ENCODE measurements at places on chromosomes 1 and 21.

DNA sequence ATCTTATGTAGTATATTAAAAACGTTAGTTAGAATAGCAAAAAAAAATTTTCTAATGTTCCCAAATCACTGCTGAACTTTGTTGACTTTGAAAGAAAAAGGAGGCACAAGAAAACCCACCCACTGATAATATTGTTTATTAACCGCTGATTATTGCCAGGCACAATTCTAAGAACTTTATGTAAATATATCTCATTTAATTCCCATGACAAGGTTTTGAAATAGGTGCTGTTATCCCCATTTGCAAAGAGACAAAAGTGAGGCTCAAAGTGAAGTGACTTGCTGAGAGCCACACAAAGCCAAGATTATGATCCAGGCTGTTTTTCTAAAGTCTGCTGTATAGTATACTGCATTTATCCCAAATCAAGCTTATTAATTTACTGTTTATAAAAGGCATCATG, 56.4 kb downstream of the SASS6 start:
- no peak for DNase-seq

DNA sequence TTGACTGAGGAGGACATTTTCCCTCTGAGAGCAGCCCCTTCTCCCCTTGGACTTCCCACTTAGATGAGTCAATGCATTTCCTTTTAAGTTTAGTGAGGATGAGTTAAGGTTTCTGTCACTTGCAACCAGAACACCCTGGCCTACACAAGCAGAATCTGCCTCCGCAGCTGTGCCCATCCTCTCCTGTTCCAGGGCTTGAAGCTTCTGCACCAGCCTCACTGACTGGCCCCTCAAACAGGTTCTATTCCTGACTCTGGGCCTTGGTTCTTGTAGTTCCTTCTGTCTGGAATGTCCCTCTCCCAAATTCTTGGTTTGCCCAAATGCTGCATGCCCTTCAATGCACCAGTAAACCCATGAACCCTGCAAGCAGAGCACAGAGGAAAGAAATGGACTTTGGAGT, 394.4 kb downstream of the PTPRU start:
- no peak for DNase-seq

DNA sequence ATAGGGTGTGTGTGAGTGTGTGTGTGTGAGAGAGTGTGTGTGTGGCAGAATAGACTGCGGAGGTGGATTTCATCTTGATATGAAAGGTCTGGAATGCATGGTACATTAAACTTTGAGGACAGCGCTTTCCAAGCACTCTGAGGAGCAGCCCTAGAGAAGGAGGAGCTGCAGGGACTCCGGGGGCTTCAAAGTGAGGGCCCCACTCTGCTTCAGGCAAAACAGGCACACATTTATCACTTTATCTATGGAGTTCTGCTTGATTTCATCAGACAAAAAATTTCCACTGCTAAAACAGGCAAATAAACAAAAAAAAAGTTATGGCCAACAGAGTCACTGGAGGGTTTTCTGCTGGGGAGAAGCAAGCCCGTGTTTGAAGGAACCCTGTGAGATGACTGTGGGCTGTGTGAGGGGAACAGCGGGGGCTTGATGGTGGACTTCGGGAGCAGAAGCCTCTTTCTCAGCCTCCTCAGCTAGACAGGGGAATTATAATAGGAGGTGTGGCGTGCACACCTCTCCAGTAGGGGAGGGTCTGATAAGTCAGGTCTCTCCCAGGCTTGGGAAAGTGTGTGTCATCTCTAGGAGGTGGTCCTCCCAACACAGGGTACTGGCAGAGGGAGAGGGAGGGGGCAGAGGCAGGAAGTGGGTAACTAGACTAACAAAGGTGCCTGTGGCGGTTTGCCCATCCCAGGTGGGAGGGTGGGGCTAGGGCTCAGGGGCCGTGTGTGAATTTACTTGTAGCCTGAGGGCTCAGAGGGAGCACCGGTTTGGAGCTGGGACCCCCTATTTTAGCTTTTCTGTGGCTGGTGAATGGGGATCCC, 18.3 kb upstream of the HDAC1 start:
- no peak for DNase-seq

DNA sequence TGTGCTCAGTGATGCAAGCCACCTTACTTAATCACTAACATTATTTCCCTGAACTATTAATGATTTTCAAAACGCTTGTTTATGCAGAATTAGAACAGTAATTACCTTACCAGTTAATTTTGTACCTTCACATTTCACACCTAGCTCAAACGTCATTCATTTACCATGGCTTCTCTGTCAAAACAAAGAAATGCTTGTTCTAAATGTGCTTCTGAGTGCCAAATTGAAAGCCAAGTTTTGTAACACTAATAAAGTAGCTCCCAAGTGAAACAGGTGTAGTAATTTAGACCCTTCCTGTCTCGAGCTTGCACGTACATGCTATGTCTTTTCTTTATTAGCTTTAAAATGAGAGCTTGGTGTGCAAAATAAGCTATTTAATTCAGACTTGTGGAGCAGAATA, 533.7 kb upstream of the PKN2 start:
- DNase-seq: no peak

DNA sequence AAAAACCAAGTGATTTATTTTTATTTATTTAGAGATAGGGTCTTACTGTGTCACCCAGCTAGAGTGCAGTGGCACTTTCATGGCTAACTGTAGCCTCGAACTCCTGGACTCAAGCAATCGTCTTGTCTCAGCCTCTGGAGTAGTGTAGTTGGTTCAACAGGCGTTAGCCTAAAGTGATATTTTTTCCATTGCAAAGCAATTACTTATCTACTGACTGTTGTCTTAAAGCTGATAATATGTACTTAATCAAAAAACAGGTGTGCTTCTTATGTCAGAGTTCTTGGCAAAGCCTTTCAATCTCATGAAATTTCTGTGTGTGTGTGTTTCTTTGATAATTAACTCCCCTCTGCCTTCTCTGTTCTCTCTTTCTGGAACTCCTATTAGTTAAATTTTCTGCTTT, 62.4 kb upstream of the DUSP10 start:
- no peak for DNase-seq

DNA sequence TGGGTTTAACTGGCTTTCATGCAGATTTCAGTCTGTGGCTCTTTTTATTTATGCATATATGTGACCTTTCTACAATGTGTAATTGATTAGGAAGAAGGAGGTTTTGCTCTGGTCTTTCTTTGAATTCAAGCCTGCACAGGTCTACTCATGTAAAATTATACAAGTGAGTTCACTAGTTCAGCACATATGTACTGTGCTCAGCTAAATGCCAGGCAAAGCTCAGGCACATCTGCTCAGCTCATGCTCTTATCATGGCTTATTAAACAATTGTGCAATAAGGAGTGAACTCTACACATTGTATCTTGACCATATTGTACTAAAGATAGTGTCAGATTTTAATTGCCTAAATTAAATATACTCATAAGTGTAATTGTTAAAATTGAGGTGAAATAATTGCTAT, 378.4 kb downstream of the ADGRL2 start:
- peak; percentile 4 for DNase-seq

DNA sequence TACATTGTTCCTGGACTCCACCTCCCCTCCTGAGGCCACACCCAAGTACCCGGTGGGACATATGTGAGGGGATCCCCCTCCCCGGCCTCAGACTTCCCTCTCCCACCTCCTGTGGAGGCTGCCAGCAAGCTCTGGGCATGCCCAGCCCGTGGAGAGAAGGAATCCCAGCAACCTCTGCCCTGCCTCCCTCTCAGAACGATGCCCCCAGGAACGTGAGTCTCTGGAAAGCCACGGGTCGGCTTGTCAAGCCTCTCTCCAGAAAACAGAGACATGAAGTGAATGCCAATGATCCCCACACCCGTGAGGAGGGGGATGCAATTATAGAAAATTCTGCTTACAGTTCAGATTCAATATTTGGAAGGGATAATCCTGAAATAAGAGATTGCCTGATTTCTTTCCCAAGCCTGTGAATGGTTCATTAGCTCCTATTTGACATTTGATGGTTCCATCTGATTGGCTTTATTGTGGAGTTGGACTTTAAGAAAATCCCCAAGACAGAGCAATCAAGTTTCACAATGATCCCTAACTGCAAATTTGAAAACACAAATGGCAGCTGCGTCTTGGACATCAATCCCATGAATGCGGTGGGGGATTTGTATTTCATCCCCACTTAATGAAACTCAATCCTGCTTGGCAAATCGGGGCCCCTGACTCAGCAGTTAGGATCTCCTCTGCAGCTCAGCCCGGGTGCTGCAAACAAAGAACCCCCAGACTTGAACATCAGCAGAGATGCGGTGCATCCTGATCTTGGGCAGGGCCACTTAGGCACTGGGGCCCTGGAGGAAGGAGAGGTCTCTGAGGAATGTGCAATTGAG, 9.1 kb upstream of the GUCA2B start:
- no peak for DNase-seq

- peak; percentile 94 for DNase-seq
Observed at GRCh38 chr1:59477286-59477685, 180.4 kb downstream of the FGGY start.

DNA sequence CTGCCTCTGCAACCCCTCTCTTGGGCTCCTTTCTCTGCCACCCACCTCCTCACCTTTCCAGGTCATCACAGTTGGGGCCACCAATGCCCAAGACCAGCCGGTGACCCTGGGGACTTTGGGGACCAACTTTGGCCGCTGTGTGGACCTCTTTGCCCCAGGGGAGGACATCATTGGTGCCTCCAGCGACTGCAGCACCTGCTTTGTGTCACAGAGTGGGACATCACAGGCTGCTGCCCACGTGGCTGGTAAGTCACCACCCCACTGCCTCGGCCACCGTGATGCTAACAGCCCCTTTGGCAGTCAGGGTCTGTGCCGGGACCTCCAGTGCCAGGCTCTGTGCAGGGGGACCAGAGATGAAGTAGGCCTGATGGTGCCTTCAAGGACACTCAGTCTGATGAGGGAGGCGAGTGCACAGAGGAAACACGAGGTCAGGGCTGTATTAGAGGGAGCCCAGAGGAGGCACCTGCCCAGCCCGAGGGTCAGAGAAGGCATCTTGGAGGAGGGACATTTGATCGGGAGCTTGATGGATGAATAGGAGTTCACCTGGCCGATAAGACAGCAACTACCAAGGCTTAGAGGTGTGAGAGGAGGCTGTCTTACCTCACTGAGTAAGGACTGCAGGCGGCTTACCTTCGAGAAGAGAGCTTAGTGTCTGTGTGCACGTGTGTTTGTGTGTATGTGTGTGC, 18.1 kb downstream of the PCSK9 start:
- DNase-seq: no peak

DNA sequence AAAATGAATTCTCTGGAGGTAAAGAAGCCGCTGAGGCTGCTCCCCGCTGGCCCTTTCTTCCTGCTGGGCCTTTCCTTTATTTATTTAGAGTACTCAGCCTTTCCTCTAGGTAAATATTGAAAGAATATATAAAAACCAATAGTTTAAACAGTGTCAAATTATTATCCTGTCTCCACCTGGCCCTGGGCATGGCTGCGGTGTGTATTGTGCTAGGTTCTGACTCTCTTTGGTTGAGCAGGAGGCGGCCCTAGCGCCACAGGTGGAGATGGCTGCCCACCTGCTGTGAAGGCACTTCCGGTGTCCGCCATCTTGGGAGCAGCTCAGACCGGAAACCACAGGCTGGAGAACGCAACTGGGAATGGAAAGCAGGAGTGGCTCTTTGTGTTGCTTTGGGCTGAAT, 29.0 kb upstream of the CLDN14 start:
- no peak for DNase-seq

DNA sequence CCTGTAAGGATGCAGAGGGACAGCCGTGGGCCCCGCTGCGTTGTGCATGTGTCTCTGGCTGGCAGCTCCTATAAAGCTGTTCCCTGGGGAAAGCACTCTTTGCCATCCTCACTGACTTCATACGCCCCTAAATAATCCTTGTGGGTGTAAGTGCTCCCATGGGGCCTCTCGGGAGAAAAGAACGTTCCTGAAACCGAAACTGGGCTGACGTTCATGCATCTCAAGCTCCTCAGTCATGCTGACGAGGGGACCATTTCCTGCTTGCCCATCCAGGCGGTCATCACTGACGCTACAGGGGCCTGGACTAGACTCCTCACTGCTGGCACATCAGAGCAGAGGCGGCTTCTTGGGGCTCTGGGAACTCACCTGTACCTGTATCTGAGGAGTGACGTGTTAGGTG, 73.1 kb upstream of the USP24 start:
- peak; percentile 95 for DNase-seq

GRCh38 chr1:19372136-19372514, 60.0 kb downstream of the SLC66A1 start:
- DNase-seq: peak; percentile 36

- DNase-seq: no peak
Observed at GRCh38 chr1:109241344-109241743, 8.0 kb upstream of the CELSR2 start.

- DNase-seq: no peak
Observed at GRCh38 chr1:1181938-1182410, 8.3 kb downstream of the TTLL10 start.

- DNase-seq: no peak
Observed at GRCh38 chr1:162930532-162930931, 69.6 kb upstream of the CCDC190 start.

- DNase-seq: peak; percentile 78
Observed at GRCh38 chr1:205255941-205256780, 28.4 kb downstream of the TMCC2 start.
